ENCODE measurements at places on chromosomes 2 and 18.

GRCh38 chr2:215899141-215900074 is 113.9 kb downstream of the MREG start:
- no peak for DNase-seq

DNA sequence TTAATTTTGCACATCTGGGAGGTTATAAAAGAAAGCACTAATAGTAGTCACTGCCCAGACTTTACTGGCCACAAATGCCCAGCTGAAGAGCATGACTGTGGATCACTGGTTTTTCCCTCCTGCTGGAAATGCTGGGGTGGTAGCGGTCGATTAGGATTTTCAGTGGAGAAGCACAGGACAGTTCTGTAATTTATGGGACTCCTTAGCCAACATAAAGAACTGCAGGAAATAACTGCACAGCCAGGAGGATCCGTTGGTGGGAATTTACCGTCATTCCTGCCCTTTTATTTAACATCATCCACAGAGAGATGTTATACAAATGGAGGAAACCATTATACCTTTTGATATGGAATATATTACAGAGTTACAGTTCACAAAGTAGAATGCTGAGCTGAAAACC is 61.5 kb downstream of the TNFRSF11A start:
- no peak for DNase-seq

- DNase-seq = no peak
These were observed 101.5 kb upstream of the DSEL start for GRCh38 chr18:67618061-67618460.

- no peak for DNase-seq
These were observed 91.9 kb upstream of the FOSL2 start for GRCh38 chr2:28300485-28301341.

DNA sequence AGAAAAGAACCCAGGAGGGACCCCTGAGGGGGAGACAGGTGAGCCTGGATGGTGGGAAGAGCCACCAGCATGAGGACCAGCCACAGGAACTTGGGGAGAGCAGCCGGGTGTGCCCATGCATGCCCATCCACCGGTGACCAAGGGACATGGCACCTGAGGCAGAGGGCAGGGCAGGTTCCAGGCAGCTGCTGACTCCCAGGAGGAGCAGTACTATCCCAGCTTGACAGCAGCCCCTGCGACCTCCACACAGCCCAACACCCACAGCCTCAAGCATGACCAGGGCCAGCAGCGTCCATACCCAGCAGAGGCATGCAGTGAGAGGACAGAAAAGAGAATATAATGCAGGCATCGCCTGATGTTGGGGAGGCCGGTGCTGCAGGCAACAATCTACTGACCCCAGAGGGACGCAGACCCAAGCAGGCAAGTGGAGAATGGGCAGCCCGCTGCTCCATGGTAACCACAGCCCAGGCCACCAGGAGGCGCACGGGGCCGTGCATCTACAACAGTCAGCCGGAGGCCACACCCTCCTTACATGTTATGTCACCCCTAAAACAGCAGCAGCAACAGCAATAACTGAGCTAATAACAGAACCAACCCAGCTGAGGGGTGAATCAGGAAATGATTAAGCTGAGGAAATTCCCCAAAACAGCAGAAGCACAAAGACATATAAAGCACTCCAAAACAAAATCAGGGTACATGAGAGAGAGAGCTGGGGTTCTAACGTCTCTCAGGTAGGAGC is 44.1 kb downstream of the ANKMY1 start:
- peak; percentile 51 for DNase-seq

GRCh38 chr2:191845876-191846514 is 893 bp downstream of the CAVIN2 start:
- DNase-seq = no peak

GRCh38 chr18:21179590-21180220 is 62.3 kb upstream of the GREB1L start:
- DNase-seq = peak; percentile 30

- DNase-seq = no peak
These were observed 379.2 kb upstream of the CELF4 start for GRCh38 chr18:37944700-37945270.

GRCh38 chr2:158297606-158298005 is 158.9 kb downstream of the CCDC148 start:
- no peak for DNase-seq

- DNase-seq = no peak
These were observed 195.4 kb downstream of the SPP2 start for GRCh38 chr2:234245945-234246344.

- DNase-seq = peak; percentile 34
These were observed 48.8 kb downstream of the ADNP2 start for GRCh38 chr18:80157708-80158343.

GRCh38 chr2:47644351-47644750 is 138.6 kb upstream of the MSH6 start:
- no peak for DNase-seq

DNA sequence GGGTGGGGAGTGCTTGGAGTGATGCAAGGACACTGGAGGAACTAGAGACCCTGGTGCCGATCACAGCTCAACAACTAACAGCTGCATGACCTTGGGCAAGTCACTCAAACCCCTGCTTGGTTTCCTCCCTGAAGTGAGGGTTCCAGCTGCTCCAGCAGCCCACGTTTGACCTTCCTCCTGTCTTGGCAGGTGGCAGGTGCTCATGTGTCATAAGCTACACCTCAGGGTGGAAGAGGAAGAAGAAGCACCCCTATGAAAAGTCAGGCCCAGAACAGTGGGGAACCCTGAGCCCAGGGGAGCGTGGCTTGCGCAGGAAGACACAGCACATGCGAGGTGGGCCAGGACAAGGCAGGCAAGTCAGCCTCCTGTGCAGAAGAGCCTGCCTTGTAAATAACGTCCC is 42.4 kb downstream of the MRPL35 start:
- DNase-seq = no peak

- DNase-seq = no peak
These were observed 179.7 kb downstream of the MCFD2 start for GRCh38 chr2:46735730-46736493.

- DNase-seq = no peak
These were observed 17.5 kb downstream of the REEP1 start for GRCh38 chr2:86319700-86320580.

DNA sequence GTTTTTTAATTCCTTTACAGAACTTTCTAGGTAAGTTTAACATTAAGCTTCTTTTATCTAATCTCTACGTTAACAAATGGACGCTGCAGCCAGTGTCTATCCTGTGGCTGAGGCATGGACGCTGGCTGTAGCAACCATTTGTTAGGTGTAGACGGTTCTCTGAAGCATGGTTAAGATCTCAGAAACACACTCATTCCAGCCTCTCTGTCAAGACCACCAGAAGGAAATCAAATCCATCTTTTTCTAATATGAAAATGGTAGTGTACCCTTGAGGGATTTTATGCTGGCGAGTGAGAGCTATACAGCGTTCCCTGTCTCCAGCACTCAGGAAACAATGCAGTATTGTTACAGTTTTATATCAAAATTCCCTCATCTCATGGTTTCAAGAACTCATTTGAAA is 78.0 kb downstream of the DTNB start:
- DNase-seq = no peak

DNA sequence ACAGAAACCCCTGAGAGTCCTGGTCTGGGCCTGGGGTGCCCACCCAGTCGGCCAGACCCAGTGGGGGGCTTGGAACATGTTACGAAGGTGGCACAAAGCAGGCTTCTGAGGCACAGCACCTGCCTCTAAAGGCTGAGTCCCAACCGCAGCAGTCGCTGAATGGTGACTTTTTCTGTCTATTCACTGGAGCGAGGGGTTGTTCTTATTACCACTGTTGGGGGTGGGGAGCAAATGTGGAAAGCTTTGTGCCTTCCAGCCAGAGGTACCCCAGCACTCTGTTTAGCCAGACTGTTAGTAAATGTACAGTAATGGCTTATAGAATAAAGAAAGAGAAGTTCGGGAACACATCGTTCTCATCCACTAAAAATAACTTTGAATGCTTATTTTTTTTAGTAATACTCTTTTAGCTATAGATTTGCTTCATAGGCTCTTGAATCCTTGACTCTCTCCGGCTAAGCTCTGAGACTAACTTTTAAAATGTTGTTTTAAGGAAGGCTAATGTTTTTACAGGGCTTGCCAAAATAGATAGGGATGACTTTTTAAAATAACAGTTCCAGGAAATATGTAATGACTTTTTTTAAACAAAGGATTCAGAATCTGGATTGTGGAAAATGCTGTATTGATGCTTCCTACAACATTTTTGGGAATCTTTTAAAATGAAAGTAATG is 23.4 kb upstream of the PTPN2 start:
- no peak for DNase-seq

- DNase-seq = peak; percentile 93
These were observed at the start of gene IDH1 for GRCh38 chr2:208254871-208255556. IDH1 (minus strand) TSS chr2:208255071; CDS start chr2:208251551, 3,520 bp downstream.

GRCh38 chr2:2046497-2046896 is 284.6 kb downstream of the MYT1L start:
- DNase-seq = no peak

GRCh38 chr2:216559625-216560156 is 61.0 kb downstream of the RPL37A start:
- no peak for DNase-seq

GRCh38 chr18:63407734-63408133 is 14.5 kb downstream of the VPS4B start:
- DNase-seq = no peak

- no peak for DNase-seq
These were observed 9.1 kb upstream of the UNC80 start for GRCh38 chr2:209762563-209762962.

GRCh38 chr2:218722419-218722818 is 11.8 kb downstream of the TTLL4 start:
- no peak for DNase-seq

DNA sequence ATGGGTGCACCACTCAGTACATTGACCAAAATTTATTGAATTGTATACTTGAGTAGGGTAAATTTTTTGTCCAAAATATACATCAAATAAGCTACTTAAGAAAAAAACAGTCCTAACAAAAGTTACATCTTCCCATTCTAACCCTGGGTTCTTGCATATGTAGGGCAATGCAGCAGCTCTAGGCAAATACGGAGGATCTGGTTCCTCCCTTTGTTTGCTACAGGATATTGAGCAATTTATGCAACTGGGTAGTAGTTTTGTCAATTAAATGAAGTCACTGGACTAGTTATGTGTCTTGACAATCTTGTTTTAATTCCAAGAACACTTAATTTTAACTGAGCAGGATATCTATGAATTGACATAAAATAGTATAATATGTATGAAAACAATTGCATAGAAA is 1507.2 kb upstream of the PIK3C3 start:
- DNase-seq = no peak

- no peak for DNase-seq
These were observed 13.7 kb upstream of the KIF5C start for GRCh38 chr2:148861367-148861766.

- no peak for DNase-seq
These were observed 28.9 kb upstream of the CNOT11 start for GRCh38 chr2:101223814-101224231.

DNA sequence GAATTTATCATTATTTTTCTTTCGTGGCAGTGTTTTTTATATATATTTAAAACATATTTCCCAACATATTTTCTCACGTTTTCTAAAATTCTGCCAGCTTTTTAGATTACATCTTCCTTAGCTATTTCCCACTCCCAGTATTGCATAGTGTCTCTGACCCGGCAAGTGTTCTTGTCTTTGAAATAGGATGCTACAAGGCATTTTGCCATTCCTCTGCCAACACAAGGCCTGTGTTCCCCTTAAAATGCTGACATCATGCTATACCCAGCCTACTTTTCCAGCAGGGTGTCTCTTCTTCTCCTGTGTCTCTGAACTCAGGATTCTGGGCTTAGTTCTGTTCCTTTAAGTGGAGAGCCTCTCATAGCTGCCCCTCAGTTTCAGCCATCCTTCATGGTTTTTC is 115.2 kb downstream of the DIS3L2 start:
- no peak for DNase-seq

DNA sequence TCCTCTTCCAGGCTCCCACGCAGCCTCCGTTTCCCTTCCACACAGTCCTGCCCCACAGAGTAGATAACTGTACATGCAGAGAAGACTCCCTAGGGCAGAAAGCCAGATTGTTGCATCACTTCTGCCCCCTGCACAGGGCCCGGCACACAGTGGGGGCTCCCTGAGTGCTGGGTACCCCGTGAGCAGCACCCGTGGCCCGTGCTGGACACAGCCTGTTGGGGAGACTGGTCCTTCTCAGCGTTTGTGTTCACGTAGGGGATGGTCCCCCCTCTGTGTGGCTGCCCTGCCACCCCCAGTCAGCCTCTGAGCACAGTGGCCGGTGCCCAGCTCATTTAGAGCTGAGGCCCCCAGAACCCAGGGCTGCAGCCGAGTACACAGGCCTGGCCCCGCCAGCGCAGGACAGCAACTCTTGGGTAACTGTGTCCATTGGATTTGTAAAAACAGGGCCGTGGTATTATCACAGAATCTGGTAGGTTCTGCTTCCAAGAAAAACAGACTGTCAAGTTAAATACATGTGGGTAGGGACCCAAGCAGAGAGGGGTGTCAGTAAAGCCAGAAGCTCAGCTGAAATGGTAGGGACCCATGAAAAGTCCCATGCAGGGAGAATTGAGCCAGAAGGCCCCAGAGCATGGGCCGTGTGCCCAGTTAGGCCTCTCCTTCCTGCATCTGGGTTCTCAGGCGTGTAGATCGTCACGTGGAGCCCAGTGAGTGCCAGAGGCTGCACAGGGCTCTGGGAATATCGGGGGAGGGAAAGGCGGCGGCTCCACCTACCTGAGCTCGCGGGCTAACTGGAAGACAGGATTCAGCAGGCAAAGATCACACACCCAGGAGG is 257.3 kb downstream of the ATAD2B start:
- peak; percentile 94 for DNase-seq

- DNase-seq = no peak
These were observed 466.1 kb upstream of the HS6ST1 start for GRCh38 chr2:128784626-128785306.

DNA sequence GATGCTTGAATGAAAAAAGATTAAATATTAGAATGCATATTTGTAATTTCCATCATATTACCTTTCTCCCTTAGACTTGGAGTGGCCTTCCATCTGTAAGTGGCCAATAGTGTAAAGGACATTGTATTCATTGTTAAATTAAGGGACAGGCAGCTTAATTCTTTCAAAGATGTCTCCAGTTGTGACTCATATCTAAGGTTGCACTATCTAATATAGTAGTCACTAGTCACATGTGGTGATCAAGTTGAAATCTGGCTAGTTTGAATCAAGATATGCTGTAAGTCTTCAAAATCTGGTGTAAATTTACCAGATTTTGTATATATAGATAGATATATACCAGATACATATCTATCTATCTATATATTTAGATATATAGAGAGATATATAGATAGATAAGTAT is 52.4 kb upstream of the AGPS start:
- no peak for DNase-seq
